ENCODE measurements at places on chromosomes 13 and 19. TPM values are rescaled to one million over a fixed set of nuclear protein-coding genes. Genes with fewer than 3 reads are reported as not detected.

Gene FGF22
- total RNA-seq, result not detected

Gene CLDN10
- not detected for total RNA-seq

Gene CDX2
- total RNA-seq, result not detected

Gene VSTM2B
- 8.7 TPM for total RNA-seq

Gene PNMA8A
- not detected for total RNA-seq

GRCh38 chr13:24660023-24660741 lies 20.0 kb upstream of the ATP12A start:
- no peak for DNase-seq

- DNase-seq, result no peak
Observed at GRCh38 chr19:51724543-51724942, 752 bp upstream of the HAS1 start.

GRCh38 chr13:33127009-33127551 lies 110.9 kb downstream of the KL start:
- DNase-seq, result no peak

GRCh38 chr13:33519561-33520467 lies 234.3 kb upstream of the STARD13 start:
- peak; percentile 12 for DNase-seq

GRCh38 chr13:48636550-48636949 lies 17.2 kb upstream of the CYSLTR2 start:
- no peak for DNase-seq

DNA sequence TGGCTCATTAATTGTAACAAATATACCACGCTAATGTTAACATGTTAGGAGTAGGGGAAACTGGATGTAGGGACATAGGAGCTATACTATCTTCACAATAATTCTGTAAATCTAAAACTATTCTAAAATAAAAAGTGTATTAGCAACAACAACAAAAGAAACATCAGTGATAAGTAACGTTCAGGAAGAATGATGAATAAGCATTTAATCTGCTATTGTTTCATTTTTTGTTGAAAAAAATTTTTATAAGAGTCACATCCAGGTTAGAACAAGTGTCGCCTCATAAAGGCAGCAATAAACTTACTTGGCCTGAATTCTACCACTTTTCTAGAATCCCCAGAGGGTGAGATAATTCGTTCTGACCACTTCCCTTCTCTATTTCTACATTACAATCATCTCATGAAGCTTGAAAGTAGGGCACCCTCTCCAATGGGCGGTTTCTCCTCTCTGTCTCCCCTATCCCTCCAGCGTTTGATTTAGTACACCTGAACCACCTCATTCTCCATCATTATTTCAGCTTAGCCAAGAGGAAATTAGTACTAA lies 253.1 kb upstream of the IPO5 start:
- DNase-seq, result no peak

DNA sequence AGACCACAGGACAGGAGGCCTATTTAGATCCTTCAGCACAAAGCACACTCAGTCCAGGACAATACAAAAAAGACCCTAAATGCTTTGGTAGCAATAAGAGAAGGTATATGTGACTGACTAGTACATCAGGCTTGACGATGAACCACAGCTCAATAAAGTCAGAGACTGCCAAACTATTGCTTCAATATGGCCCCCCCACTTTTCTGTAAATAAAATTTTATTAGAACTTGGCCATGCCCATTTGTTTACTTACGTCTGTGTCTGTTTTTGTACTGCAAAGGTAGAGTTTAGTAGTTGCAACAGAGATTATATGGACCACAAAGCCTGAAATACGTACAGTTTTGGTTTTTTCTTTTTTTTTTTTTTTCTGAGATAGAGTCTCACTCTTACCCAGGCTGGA lies 136.7 kb downstream of the IRS2 start:
- DNase-seq, result no peak

GRCh38 chr13:45108716-45109101 lies 11.6 kb upstream of the GTF2F2 start:
- no peak for DNase-seq

DNA sequence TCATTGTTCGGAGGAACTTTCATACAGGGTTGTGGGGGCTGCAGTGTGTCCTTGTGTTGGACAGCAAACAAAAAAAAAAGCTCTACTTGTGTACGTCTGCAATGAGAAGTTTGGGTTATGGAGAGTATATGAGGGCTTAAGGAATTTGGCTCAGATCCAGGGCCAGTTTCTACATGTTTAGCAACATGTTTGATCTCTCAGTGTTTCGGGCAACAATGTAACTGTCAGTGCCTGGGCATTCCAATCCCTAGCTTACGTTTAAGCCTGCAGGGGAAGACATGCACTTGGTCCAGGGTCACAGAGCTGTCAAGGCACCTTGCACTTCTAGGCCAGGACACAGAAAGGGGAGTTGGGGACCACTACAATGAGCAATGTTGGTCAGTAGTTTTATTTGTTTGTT lies 13.9 kb downstream of the ZNF543 start:
- DNase-seq, result no peak

- no peak for DNase-seq
Observed at GRCh38 chr19:53626976-53627375, 4.8 kb upstream of the DPRX start.

Data from H4 (cell line).